ENCODE measurements at places on chromosomes 5 and 9.

DNA sequence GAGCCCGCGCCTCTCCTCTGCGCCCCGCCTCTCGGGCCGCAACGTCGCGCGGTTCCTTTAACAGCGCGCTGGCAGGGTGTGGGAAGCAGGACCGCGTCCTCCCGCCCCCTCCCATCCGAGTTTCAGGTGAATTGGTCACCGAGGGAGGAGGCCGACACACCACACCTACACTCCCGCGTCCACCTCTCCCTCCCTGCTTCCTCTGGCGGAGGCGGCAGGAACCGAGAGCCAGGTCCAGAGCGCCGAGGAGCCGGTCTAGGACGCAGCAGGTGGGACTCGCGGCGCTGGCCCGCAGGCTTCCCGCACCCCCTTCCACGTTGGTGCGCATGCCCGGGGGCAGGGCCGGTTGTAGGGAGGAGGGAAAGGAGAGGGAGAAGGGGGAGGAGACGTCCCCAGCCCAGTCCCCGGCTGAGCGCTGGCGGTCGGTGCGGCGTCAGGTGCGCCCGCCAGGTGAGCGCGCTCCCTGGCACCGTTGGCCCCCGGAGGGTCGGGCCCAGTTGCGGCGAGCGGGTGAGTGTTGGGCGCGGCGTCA is at the start of gene OCLN:
TSS of gene OCLN (plus strand) at position 400 of the 532 bp plus-strand sequence. CDS start 11,455 bp downstream, outside the sequence.
- DNase-seq: peak; percentile 29

GRCh38 chr9:69299315-69299714 is 25.7 kb upstream of the ENTREP1 start:
- no peak for DNase-seq

- DNase-seq: no peak
Measured at GRCh38 chr5:1278216-1278615, 16.7 kb downstream of the TERT start.

DNA sequence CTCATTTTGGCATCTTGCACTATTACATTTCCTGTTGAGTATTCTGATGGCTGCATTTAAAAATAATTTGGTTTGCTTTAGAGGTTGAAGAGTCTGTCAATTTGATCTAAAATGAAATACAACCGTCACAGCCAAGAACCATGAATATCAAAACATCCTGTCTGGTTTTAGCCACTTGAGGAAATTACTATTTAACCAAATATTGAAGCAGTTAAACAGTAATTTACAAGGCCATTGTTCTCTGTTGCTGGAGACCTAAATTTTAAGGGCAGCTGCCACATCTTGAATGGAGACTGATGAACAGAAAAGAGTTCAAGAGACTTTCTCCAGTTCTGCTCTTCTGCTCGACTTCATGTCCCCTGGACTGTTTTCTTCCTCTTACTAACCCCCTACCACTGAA is 549.4 kb downstream of the LRRC70 start:
- no peak for DNase-seq

- no peak for DNase-seq
Measured at GRCh38 chr9:7209016-7209715, 451.4 kb downstream of the KDM4C start.

- DNase-seq: peak; percentile 41
Measured at GRCh38 chr5:127988146-127988760, 95.3 kb upstream of the SLC12A2 start.

Data from femur (tissue), 1 donor.